ENCODE measurements at places on chromosomes 16 and 17.

- DNase-seq, result no peak
Observed at GRCh38 chr16:51107742-51108141, 43.3 kb downstream of the SALL1 start.

DNA sequence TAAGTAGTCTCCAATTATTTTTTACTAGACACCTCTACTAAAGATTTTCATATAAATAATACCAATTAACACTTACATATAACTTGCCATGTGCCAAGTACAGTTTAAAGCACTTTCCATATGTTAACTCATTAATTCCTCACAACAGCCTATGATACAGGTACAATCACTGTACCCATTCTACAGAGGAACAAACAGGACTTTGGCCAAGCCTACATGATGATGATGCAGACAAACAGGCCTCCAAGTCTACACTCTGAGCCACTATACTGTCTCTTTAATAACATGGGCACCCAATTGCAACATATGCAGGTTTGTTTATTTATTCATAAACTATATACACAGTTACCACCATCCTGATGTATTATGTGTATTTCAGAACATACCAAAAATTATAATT is 46.0 kb downstream of the TOX3 start:
- no peak for DNase-seq

DNA sequence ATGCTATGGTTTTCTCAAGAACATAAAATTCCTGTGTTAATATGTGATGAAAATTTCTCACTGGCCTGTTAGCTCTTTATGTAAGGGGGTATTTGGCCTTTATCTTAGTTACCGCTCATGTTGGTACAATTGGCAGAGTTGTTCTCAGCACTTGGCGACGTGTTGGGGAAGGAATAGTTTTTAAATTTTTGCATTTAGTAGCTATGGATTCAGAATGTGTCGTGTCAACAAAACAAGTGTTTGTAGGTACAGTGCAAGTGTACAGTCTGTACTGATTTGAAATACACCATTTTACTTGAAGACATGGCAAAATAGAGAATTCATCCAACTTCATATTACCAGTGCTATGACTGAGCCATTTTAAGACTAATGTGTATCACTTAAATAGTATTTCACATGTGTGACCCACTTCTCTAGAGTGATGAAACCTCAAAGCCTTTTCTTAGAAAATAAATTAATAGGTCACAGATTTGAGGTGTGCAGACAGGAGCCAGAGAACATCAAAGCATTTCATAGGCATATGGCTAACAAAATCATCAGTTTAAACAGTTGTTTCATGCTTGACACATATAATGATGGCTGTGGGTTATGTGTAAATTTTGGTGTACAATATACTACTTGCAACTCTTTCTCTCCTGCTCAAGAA is 150.8 kb downstream of the PHKB start:
- DNase-seq, result no peak

- no peak for DNase-seq
Observed at GRCh38 chr17:62618647-62619416, 8.6 kb upstream of the MRC2 start.

DNA sequence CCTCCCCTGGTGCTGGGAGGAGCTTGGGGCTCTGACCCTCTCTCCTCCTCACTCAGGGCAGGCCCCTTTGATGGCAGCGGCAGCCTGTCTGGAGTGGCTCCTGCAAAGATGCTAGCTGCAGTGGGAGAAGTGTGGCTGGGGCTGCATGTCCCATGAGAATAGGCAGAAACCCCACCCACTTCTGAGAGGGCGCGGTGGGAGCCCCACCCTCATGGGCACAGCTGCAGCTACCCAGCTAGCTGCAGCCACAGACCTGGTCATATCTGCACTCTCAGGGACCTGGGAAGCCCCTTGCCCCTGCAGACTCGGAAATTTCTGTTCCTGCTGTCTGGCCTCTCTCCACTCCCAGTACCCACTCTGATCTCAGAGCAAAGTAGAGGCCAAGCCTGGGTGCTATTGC is 72.2 kb upstream of the BRD7 start:
- DNase-seq, result no peak

DNA sequence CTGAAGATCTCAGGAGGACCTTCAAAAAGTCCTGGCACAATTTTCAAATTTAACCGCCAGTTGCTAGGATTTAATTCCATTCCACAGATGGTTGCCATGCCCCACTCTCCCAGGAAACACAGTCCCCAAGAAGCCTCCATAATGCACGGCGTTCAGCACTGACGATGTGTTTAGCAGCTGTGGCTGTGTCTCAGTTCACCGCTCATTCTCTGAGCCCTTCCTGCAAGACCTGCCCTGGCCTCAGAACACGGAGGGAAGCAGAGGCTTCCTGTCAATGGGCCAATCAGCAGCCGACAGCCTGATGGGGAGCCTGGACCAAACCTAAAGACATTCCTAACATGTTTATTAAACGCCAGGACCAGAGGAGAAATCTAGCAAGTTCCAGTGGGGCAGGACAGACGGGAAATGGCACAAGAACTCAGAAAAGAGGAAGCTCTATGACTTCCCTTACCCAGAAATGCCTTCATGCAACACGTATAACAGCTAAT is 4.9 kb downstream of the MYLK3 start:
- DNase-seq, result no peak

DNA sequence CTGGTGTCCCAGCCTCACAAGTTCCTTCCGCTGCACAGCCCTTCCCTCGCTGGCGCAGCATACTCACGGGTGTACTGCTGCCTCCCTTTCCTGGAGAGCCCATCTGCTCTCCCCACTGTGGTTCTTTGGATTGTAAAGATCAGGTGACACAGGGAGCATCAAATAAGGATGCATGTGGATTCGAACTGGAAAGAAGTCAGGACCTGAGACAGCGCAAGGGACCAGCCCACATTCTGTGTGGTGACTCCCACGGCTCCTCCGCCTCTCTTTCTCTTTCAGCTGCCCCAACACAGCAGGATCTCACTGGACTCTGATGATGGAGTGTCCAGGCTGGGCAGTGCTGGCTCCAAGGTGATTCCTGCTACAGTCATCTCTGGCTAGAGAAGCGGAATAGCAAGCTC is 8.1 kb downstream of the LDAF1 start:
- no peak for DNase-seq

DNA sequence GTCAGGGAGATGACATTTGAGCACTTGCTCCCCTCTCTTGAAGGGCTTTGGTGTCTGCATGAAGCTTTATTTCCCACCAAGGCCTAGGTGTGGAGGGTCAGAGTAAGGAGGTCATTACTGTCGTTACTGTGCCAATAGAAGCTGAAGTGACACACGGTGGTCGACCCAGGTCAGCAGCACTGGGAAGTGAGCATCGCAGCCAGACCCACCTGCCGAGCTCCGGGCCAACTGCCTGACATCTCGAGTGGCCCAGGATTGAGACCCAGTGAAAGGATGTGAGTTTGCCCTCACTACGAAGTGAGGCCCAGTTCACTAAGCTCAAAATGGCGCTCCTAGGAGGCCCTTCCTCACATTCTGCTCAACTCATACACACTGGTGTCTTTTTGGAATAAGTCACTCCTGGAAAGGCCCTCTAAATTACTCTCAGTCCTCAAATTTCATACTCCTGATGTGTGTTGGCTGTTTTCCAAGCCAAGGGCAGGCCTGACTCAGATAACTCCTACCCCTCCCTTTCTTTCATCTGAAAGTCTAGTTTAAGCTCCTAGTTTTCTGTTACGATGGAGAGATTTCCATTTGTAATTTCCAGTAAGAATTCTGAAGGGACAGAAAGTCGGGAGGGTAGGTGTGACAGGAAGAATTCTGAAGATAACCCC is 200.4 kb downstream of the LGALS9B start:
- no peak for DNase-seq

DNA sequence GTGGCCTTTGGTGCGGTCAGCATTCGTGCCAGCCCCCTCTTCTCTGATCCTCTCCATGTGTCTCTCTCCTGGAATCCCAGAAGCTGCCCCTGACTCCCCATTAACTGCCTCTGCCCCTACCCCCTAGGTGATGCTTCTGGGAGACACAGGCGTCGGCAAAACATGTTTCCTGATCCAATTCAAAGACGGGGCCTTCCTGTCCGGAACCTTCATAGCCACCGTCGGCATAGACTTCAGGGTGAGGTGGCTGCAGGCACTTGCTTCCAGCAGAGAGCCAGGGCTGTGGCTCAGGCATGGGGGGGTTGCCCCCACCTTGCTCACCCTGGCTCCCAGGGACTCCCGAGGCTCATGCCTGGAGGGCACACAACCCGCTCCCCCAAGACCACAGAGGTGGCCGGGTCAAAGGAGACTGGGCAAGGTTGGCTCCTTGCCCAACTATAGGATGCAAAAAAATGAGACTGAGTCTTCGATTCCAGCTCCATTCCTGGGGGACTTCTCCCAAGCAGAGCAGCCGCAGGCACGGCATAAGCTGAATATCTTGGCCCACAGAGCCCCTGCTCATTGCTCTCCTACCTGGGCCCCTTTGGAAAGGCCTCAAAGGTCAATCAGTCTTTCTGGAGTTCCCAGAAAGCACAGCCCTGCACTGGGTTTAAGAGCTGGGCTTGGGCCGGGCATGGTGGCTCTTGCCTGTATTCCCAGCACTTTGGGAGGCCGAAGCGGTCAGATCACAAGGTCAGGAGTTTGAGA is 3.8 kb downstream of the RAB37 start:
- DNase-seq, result no peak

DNA sequence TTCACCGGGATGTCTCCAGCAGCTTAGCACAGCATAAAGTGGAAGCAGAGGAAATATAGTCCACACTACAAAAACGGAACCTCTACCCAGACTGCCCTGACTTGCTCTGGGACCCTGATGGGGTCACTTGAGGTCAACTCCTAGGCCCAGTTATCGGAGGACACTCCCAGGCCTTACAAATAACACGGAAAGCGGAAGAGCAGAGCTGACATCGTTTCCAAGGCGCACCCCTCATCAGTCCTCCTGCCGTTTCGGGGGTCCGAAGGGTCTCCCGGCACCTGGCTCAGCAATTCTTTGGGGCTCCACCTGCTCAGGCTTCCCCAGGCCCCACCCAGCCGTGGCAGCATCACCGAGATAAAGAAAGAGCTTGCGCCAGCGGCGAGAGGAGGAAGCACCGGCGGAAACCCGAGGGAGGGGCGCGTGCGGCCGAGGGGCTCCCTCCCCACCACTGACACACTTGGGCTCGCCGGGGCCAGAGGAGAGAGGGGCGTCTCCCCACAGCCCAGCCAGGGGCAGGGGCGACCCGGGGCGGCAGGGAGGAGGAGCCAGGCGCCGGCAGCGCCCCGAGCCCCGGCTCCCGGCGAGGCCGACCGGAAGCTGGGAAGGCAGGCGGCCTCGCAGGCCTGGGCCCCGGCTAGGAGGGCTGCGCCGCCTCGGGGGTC is 727 bp downstream of the CORO7 start:
- no peak for DNase-seq

- DNase-seq, result no peak
Observed at GRCh38 chr17:57459286-57459915, 203.1 kb downstream of the MSI2 start.

All from BE2C (cell line).